ENCODE measurements at places on chromosomes 1 and 21. TPM values are rescaled to one million over a fixed set of nuclear protein-coding genes. Genes with fewer than 3 reads are reported as not detected.

The KCNC4 gene
- total RNA-seq: 9.1 TPM

The CYP4A22 gene
- 0.22 TPM for total RNA-seq

The PSRC1 gene
- 27.4 TPM for total RNA-seq

The CDCA8 gene
- 2.2 TPM for total RNA-seq

The LBR gene
- 37.2 TPM for total RNA-seq

The C1orf116 gene
- 0.10 TPM for total RNA-seq

The ASCL5 gene
- total RNA-seq: not detected

The FPGT gene
- 25.0 TPM for total RNA-seq

The RASAL2 gene
- 32.6 TPM for total RNA-seq

DNA sequence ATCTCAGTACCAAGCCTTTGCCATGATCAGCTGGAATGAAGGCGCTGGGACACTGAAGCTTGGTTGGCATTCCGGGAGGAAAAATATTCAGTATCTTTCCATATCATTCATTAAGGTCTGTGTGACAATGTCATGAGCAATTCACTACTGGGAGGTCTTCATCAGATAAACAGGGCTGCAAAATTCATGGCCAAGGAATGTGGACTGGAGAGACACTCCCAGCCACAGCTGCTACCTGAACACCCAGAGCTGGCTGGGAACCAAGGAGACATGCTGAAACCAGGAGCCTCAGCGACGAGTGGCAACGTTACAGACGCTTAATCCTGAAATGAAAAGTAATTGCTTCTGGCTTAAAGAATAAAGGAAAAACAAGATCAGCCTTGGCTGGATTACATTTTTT lies 30.6 kb upstream of the DDAH1 start:
- no peak for DNase-seq
- no peaks in the 10 kb centered on the region for H3K36me3 ChIP-seq
- no peaks in the 10 kb centered on the region for H3K27me3 ChIP-seq
- H3K4me3 ChIP-seq: no peak overlapping the region
- H3K4me1 ChIP-seq: no peaks in the 10 kb centered on the region
- H3K27ac ChIP-seq: no peak overlapping the region

DNA sequence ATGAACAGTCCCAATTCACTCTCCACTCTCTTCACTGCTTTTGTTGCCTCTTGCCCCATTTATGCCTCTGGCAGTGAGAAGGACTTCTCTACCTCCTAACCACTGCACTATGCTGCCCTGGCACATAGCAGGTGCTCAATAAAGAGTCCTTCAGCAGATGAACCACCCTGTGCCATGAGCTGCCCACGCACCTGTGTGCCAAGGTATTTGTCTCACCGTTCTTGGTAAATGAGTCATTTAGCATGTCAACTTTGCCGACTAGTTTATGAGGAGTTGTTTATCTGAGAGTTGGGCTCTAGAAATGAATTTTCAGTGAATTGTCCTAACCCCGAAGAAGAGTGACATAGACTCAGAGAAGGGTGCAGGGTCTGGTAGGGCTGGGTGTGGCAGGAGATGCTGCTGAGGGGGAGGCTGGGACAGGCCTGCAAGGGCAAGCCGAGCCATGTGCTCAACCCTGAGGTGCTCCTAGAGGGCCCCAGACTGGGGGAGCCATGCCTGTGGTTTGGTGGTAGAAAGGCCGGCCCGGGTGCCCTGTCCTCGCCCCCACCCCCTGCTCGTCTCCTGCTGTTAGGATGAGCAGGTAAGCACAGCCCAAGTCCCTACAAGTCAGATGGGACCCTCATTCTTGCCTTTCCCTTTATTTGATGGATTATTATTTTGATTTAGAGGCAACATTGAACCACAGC lies 654.5 kb downstream of the MATN1 start:
- no peak overlapping the region for H3K27ac ChIP-seq
- no peak for DNase-seq
- H3K4me3 ChIP-seq: no peak overlapping the region
- no peaks in the 10 kb centered on the region for H3K36me3 ChIP-seq
- no peaks in the 10 kb centered on the region for H3K27me3 ChIP-seq
- H3K4me1 ChIP-seq: no peaks in the 10 kb centered on the region

DNA sequence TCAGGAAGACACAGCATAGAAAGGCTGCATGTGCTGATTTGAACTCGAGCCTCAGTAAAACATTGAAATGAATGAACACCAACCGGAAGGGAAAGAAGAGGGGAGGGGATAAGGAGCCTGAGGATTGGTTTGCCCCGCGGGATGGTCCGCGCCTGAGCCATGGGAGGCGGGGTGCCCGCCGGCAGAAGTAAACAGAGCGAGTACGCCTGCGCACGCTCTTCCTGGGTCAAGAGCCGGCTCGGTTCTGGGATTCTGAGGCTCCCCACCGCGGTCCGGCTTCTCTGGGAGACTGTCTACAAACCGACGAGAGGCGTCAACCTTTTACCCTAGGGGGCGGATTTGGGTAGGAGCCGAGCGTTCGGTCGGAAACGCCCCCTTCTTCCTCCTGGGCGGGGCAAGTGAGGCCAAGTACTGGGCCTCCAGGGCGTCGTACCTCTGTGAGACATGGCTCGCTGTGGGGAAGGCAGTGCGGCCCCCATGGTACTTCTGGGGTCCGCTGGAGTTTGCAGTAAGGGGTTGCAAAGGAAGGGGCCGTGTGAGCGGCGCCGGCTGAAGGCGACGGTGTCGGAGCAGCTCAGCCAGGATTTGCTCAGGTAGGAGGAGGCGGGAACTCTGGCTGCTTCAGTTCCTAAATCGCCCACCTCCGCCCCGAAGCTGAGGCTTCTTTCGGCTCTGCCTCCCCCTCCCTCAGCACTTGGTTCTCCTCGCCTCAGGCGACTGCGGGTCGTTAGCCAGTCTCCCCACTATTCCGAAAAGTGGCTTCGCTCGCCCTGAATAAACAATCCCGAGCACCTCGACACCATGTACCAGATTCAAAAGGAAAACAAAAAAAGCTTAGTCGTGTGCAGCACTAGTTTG lies at the start of gene BTBD8:
BTBD8 (plus strand) TSS at position 218 of the 858 bp plus-strand sequence; CDS start at position 445, 227 bp downstream.
- no peaks in the 10 kb centered on the region for H3K27me3 ChIP-seq
- H3K36me3 ChIP-seq: no peaks in the 10 kb centered on the region
- peak within 1 kb of the TSS; percentile 64 for H3K27ac ChIP-seq
- H3K4me3 ChIP-seq: peak within 1 kb of the TSS; percentile 82
- H3K4me1 ChIP-seq: no peaks in the 10 kb centered on the region

DNA sequence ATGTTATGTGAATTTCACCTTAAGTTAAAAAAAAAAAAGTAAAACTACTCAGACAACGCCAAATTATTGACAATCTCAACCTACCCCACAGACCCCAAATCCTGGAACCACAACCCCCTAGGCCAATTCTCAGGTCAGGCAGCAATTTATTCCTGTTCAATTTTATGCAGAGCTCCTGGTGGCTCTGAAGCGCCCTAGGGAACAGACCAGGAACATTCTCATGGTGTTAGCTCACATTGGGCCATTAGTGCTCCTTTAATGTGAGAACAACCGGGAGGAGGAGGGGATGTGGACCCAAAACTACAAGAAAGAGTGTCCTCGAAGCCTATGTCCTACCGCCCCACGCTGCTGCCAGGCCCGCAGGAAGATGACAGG lies 403 bp upstream of the PSEN2 start:
- no peaks in the 10 kb centered on the region for H3K27me3 ChIP-seq
- no peak overlapping the region for H3K27ac ChIP-seq
- peak overlapping the region; percentile 29 for H3K4me3 ChIP-seq
- DNase-seq: no peak
- peaks cover 27% of the 10 kb centered on the region for H3K4me1 ChIP-seq

- H3K4me1 ChIP-seq: peaks cover 17% of the 10 kb centered on the region
- no peak overlapping the region for H3K27ac ChIP-seq
- H3K27me3 ChIP-seq: peaks cover 4% of the 10 kb centered on the region
- H3K4me3 ChIP-seq: no peak overlapping the region
- no peak for DNase-seq
Observed at GRCh38 chr1:161722406-161722805, 1.1 kb downstream of the FCRLB start.

GRCh38 chr1:26537951-26538352 lies 8.4 kb downstream of the RPS6KA1 start:
- H3K4me1 ChIP-seq: peaks cover 10% of the 10 kb centered on the region
- H3K27me3 ChIP-seq: no peaks in the 10 kb centered on the region
- H3K36me3 ChIP-seq: peaks cover 5% of the 10 kb centered on the region
- no peak overlapping the region for H3K27ac ChIP-seq

DNA sequence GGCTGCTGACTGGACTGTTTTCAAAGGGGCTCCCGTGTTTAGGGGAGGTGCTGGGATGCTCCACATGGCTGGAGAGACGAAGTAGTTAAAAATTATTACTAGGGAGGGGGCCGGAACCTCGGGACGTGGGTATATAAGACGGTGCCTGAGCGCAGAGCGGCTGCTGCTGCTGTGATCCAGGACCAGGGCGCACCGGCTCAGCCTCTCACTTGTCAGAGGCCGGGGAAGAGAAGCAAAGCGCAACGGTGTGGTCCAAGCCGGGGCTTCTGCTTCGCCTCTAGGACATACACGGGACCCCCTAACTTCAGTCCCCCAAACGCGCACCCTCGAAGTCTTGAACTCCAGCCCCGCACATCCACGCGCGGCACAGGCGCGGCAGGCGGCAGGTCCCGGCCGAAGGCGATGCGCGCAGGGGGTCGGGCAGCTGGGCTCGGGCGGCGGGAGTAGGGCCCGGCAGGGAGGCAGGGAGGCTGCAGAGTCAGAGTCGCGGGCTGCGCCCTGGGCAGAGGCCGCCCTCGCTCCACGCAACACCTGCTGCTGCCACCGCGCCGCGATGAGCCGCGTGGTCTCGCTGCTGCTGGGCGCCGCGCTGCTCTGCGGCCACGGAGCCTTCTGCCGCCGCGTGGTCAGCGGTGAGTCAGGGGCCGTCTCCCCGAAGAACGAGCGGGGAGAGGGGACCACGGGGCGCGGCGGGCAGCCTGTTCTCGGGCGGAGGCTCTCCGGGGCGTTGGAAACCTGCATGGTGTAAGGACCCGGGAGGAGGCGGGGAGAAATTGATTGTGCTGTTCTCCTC lies at the start of gene CHODL:
CHODL (plus strand) TSS at position 163 of the 793 bp plus-strand sequence; CDS start at position 554, 391 bp downstream.
- H3K27me3 ChIP-seq: peaks cover 12% of the 10 kb centered on the region
- no peak for DNase-seq
- no peak within 1 kb of the TSS for H3K27ac ChIP-seq
- peaks cover 11% of the 10 kb centered on the region for H3K4me1 ChIP-seq

DNA sequence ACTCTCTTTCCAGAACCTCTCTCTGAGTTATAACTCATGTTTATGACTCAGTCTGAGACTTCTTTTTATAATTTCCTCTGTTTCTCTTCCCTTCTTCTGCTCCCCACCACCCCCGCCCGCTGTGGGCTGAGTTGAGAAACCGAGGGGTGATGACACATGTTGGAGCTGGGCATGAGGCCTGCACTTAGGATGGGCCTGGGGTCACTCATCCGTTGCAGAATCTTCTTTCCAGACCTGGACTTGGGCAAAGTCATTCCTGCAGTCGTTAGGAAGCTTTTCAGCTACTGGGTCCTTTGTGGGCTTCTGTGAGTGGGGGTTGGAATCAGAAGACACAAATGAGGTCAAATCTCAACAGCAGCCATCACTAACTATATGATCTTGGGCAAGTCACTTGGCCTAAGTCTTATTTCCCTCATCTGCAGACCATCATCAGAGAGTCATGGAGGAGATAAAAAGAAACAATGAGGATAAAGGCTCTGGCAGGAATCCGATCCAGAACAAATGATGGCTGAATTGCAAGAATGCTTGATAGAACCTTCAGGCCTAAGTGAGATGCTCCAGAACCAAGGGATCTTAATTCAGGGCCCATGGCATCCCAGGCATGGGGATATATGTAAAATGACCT lies 53.4 kb downstream of the RPS6KA1 start:
- no peak overlapping the region for H3K4me3 ChIP-seq
- H3K27ac ChIP-seq: no peak overlapping the region
- no peak for DNase-seq
- no peaks in the 10 kb centered on the region for H3K4me1 ChIP-seq

DNA sequence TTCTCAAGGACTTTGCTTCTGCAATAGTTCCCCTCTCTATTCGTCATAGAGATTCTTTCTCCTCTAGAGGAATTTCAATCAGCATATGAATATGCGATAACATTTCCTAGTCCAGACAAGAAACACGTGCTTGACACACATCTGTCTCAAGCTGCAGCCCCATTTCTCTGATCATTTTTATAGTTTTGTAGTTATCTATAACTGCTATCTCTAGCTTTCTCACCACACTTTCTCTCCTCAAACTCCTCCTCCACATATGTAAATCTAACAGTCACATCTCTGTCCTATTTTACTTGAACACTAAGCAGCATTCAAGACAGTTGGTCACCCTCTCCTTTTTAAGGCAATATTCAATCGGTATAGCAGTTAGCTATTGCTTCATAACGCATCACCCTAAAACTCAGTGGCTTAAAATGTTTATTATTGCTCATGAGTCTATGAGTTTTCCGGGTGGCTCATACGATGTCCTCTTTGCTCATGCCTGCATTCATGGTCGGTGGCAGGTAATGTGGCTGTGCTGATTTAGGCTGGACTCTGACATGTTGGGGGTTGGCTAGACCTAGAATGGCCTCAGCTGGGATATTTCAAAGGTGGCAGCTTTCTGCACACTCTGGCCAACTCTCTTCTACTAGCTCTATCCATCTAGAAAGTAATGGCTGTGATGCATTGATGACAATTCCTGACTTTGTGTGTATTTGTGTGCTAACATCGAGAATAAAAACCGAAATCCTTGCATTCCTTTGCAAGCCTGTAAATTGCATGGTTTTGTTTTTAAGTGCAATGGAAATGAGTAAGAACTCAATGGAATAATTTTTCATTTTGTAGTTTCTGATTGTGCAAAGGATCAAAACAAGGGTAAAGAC lies 20.6 kb downstream of the ATP6V1G3 start:
- no peak overlapping the region for H3K4me3 ChIP-seq
- no peaks in the 10 kb centered on the region for H3K4me1 ChIP-seq
- no peak overlapping the region for H3K27ac ChIP-seq
- H3K27me3 ChIP-seq: no peaks in the 10 kb centered on the region
- no peaks in the 10 kb centered on the region for H3K36me3 ChIP-seq

DNA sequence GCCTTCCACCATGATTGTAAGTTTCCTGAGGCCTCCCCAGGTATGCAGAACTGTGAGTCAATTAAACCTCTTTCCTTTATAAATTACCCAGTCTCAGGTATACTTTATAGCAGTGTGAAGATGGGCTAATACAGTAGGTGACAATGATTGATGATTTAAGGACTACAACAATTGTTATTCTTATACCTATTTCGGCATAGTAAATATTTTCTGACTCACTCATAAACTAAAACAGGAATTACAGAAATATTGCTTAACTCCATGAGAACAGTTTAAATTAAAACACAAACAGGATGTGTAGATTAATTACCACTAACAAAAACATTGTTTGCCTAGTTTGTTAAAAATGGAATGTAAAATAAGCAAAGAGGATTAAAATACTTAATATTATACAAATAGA lies 839.9 kb downstream of the LTN1 start:
- H3K4me3 ChIP-seq: no peak overlapping the region
- no peak for DNase-seq
- no peaks in the 10 kb centered on the region for H3K27me3 ChIP-seq

- no peak overlapping the region for H3K4me3 ChIP-seq
- peaks cover 14% of the 10 kb centered on the region for H3K27me3 ChIP-seq
- DNase-seq: no peak
Observed at GRCh38 chr1:207647671-207648333, 2.9 kb downstream of the CR1L start.

Data from spinal cord (tissue), 10 donors.